Fibroblast of skin of scalp (primary cell): ENCODE measurements at places on chromosomes 12 and 14.

DNA sequence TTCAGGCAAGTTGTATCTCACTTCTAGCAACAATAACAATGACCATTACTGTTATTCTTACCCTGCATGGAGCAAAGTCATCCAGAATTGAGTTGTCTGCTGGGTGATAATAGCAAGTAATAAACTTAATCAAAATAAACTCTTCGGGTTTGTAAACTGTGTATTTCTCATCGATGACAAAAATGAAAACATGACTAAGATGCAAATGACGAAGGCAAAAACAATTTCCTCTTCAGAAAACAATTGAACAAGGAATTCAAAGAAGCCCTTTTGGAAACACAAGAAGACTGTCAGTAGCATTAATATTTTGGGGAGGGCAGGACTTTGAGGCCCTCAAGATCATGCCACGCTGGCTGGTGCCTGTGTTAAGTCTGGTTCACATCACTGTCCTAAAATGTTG is 232.0 kb downstream of the BTG1 start:
- no peak for DNase-seq

DNA sequence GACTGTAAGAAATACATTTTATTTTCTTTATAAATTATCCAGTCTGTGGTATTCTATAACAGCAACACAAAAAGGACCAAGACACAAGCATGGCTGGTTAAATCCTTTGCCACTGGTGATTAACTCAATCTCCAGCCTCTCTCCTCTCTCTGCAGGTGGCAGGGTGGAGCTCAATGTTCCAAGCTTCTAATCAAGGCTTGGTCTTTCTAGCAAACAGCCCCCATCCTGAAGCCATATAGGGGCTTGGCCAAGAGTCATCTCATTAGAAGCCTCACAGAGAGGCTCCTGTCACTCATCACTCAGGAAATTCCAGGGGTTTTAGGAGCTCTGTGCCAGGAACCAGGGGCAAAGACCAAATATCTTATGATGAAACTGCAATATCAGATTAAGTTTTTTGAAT is 12.0 kb downstream of the C12orf75 start:
- no peak for DNase-seq

- DNase-seq, result peak; percentile 68
Measured at GRCh38 chr14:42140831-42141279, 534.2 kb downstream of the LRFN5 start.

- no peak for DNase-seq
Measured at GRCh38 chr12:132118876-132119275, 25.2 kb downstream of the DDX51 start.

DNA sequence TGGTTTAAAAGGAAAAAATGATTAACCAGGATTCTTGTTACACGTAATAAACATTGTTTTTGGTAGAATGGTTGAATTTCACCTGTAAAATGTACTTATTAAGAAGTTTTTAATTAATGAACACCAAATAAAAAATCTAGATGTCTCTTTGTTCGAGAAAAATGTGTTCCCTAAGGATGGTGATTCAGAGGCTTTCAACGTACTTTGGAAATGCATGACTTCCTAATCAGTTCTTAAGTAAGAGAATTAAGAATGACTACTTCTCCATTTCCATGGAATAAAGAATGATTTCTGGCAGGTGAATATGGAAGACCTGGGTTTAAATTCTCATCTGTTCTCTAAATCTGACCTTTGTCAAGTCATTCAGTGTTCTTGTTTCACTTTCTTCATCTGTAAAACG is 428.6 kb downstream of the KCNH5 start:
- DNase-seq, result no peak

DNA sequence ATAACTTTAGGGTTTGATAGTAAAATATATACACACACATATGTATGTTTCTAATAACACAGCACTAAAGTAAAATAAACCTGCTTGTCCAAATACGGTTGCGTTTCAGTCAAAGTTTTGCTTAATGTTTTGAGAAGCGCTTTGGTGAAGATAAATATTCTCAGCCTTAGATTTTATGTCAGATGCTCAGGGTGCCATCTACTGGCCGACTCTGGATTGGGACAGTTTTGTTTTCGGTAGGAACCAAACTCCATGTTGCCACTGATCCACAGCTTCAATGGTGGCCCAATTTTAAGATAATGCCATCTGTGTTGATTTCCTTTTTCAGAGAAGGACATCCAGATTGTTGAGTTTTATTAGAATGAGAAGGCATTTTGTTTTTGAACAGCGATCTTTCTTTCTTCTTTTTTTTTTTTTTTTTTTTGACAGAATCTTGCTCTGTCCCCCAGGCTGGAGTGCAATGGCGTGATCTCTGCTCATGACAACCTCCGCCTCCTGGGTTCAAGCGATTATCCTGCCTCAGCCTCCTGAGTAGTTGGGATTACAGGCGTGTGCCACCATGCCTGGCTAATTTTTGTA is 43.1 kb downstream of the LLPH start:
- peak; percentile 82 for DNase-seq

- no peak for DNase-seq
Measured at GRCh38 chr14:53174918-53175317, 21.8 kb upstream of the DDHD1 start.

DNA sequence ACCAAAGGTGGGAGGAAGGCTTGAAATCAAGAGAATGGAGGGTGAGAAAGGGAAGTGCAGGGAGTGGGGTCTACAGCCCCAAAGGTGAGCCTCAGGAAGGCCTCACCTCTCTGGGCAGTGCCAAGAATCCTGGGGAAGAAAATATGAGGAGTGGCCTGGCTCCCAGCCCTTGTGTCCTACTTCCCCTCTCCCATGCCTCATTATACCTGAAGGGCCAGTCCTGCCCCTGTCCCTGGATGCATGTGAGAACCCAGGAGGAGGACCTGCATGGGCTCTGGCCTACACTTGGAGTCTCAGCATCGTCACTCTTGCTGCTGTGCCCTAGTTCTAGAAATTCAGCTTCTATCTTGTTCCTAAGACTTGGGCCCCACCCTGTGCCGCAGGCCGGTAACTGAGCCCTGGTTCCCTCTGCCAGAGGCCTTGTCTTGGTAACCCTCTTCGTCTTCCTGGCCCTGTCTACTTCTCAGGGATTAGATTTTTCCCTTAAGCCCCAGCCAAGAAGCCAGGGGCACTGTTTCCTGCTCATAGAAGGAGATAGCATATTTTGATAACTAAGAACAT is 10.9 kb upstream of the MYH7 start:
- no peak for DNase-seq

DNA sequence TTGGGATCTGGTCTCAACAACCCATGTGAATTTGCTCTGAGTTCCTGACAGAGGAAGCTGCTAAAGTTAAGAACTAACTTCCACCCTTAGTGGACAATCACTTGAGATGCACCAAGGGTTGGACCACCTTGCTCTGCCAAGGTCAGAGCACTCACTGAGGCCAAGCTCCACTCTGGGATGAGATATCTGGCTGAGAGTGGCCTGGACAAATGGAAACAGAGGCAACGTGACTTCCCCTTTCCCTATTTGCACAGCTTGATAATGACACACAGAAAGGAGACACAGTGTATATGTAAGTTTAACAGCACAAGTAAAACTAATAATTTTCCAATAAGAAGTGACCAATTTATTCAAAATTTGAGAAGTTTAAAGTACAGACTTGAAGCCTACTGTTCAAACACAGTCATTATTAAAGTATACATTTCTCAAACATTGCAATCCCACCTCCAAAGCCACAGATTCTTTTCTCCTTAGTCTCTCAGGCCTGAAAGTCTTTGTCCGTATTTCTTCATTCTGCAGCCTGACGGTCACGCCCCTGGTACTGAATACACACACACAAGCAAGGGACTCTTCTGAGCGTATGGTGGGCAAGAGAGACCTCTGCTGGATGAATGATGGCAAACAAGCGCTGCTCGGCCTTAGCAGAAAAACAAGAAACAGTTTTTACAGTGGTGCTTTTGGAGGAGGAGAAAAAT is 28.6 kb downstream of the TMEM30B start:
- peak; percentile 98 for DNase-seq

DNA sequence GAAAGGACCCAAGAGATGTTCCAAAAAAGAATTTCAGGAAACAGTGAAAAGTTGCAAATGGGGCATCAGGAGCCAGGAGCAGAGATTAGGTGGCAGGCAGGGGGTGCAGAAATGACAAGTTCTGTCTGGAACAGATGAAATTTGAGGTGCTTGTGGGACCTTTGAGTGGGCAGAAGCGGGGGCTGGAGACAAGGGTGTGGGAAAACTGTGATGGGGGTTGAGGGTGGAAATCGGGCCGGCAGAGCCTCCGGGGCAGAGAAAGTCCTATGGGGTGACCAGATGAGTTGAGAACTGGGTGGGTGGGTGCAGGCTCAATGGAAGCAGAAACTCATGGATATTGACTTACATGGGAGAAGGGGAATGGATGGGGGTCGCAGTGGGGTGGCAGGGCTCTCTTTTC is 1.6 kb upstream of the NR4A1 start:
- DNase-seq, result no peak

- DNase-seq, result peak; percentile 66
Measured at GRCh38 chr14:61570549-61571290, 124.6 kb upstream of the HIF1A start.

- no peak for DNase-seq
Measured at GRCh38 chr12:104514092-104514810, 57.5 kb downstream of the CHST11 start.

- DNase-seq, result no peak
Measured at GRCh38 chr12:94435511-94435927, 24.1 kb downstream of the CEP83 start.

- peak; percentile 90 for DNase-seq
Measured at GRCh38 chr12:69052613-69053408, 119.8 kb upstream of the CPM start.

GRCh38 chr12:68958322-68958721 is 25.4 kb upstream of the CPM start:
- no peak for DNase-seq

DNA sequence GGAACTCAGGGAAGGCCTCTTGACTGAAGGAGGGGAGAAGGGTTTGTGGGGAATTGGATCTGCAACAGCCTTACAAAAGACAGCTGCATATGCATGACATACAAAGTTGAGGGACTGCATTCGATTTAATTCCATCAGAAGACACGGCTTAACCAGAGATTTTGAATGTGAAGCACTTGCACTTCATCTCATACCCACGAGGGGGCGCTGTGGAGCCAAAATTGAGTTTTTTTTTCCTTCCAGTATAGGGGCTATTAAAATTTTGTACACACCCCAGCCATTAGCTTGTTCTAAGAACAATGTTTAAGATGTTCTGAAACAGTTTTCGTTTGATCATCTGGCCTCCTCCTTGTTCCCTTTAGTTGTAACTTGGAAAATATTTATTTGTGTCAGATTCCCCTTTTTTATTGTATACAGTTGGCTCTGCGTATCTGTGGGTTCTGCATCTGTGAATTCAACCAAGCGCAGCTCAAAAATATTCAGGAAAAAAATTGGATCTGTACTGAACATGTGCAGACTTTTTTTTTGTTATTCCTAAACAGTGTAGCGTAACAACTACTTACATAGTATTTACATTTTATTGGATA is 1.6 kb downstream of the SUDS3 start:
- DNase-seq, result peak; percentile 59

DNA sequence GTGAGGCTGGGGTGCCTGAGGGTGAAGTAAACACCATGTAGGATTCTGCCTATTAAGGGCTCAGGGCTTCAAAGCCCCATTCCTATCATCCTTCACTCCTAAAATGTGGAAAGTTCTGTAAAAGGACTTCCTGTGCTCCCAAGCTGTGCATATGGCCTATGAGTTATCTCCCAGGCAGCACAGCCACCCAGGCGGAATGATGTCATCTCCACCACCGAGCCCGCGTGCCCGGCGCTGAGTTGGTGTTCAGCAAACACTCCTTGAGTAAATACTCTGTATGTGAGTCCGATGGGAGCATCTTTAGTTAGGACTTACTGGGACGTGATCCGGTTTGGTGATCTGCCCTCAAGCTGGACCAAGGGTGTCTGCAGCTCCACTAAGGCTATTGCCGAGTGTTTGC is 437.3 kb downstream of the MED13L start:
- DNase-seq, result no peak

- no peak for DNase-seq
Measured at GRCh38 chr12:3207858-3208257, 130.7 kb downstream of the TSPAN9 start.

- DNase-seq, result no peak
Measured at GRCh38 chr12:89372584-89373370, 20.5 kb upstream of the DUSP6 start.

DNA sequence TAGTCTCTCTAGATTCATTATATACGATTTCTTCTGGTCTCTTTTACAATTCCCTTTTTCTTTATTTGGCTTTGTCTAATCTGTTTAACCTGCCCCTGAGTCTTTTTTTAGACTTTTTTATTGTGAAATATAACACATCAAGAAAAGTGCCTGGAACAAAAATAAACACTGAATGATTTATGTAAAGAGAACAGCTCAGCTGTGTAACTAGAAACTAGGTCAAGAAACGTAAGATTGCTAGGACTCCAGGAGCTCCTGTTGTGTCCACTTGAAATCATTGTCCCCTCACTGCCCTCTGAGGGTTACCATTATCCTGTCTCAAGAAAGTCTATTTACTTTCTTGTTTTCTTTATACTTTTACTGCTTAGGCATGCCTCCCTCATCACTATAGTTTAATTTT is 23.1 kb downstream of the EXD2 start:
- no peak for DNase-seq

GRCh38 chr12:48977290-48978281 is 536 bp upstream of the WNT1 start:
- peak; percentile 41 for DNase-seq

DNA sequence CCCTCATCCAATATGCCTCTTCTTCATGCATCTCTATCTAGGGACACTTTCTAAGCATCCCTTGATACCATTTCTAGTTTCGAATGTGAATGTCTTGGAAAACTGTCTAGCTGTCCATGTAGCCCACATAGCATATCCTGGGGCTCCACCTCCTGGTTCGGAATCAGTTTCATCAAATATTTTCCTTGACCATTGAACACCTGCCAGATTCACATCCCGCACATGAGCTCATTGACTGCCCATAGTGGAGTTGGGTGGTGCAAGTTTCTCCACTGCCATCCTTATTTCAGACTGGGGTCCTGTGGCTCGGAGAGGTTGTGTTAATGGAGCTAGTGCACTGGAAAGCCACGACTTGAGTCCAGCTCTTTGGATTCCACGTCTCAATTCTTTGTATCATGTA is 58.6 kb upstream of the TMEM263 start:
- DNase-seq, result peak; percentile 23

DNA sequence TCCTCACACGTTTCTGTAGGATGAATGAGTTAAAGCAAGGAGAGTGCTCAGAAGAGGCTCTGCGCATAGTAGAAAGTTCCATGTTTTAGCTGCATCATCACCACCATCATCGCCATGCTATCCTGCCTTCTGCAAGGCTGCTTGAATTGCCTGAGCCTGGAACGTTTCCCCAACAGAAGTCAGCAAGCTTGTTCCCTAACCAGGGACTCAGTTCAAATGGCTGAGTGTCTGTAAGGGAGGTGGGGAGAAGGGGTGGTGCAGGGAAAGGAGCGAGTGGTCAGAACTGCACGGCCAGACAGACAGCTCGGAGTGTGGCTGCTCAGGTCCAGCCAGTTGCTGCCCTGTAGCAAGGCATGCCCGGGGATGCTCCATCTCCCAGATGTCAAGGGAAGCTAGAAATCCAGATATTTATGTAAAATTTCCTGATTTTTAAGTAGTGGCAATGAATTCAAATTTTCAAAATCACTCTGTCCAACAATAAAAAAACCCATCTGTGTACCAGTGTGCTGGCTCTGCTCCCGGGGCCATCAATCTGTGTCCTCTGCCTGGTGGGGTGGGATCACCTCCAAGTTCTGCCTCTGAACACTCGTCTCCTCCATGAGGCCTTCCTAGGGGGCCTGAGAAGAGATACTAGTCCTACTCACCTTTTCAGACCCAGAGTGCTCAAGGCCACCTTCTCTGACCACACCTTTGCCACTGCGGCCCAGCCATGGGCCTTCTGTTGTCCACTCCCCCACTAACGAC is 162.7 kb downstream of the FOXN3 start:
- DNase-seq, result no peak
